ENCODE measurements at places on chromosomes 1 and 21.

- no peak for DNase-seq
These were observed 108.0 kb downstream of the LBR start for GRCh38 chr1:225319871-225320270.

DNA sequence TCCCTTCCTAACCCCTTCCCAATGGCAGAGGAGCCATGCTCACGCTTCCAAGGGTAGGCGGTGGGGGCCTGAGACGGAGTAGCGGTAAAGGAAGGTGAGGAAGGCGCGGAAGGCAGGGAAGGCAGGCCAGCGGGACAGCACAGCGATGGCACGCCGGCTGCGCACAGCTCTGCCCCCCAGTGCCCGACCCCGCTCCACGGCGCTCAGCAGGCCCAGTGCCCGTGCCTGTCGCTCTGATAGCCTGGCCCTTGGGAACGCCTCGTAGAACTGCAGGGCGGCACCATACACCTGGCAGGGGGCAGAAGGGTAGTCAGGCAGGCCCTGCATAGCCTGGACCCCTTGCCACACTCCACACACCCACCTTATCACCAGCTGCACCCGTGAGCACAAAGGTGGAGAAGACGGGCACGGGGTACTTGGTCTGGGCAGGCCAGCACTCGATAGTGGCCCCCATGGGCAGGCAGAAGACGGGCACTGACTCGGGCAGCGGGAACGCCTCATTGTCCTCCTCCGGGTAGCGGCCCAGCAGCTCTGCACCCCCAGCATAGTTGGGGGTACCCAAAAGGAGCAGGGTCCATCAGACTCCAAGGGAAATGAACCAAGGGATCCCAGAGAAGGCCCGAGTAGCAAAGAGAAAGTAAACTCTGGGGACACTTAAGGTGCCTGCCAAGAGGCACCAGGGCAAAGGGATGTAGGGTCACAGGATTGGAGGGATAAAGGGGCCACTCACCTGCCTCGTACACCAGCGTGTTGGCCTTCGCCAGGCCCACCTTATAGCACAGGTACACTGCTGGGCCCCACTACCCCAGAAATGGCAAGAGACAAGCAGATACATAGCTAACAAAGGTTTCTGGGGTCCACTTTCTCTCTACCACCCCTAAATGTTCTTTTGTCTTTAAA, 4.4 kb downstream of the DENND4B start:
- no peak for DNase-seq

DNA sequence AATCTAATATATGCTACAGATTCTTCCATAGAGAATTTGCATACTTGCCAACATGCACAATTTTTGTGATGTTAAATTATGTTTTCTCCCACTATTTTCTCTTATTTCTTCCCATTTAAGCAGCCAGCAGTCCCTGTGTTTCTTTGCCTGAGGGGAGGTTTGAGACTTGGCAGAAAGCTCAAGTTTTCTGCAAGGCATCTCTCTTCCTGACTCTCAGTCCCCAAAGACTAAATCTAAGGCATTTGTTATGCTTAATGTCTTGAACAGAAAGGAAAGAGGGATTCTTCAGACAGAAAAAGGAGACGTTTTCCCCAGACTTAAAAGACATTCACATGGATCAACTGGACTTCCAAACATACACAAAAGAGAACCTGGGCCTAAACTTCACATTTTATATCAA, 354.4 kb downstream of the RYR2 start:
- no peak for DNase-seq

GRCh38 chr1:229370601-229371021, 27.8 kb upstream of the CCSAP start:
- no peak for DNase-seq

DNA sequence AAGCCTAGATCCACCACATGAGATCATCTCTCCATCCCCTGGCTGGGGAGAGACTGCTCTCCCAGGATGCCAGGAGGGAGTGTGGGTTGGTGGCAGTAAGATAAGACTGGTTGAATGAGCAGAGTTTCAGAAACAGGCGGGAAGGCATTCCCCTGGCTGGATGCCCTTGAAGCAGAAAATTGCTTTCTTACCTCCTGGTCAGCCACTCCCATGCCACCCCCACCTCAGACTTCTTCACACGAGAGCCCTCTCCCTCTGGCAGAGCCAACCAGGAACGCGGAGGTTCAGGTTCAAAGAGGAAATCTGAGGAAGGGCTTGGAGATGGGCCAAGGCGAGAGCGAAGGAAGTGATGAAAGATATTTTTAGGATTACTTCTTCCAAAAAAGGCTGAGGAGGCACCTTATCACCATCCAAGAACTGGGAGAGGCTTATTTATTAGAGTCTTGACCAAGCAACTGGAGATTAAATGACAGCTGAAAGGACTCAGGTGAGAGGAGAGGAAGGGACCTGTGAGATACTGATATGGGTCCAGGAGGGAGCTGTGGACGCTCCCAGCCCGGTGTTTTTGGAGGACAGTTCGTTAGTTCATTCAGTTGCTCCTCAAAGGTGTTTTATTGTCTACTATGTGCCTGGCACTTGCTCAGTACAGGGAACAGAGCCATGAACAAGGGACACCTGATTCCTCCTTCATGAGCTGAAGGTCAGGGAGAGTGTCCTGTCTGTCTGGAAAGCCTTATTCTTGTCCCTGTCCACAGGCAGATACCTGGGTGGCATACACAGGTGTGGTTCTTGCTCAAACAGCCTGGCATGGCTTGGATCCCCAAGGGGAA, 18.9 kb upstream of the SLC26A9 start:
- DNase-seq: no peak

DNA sequence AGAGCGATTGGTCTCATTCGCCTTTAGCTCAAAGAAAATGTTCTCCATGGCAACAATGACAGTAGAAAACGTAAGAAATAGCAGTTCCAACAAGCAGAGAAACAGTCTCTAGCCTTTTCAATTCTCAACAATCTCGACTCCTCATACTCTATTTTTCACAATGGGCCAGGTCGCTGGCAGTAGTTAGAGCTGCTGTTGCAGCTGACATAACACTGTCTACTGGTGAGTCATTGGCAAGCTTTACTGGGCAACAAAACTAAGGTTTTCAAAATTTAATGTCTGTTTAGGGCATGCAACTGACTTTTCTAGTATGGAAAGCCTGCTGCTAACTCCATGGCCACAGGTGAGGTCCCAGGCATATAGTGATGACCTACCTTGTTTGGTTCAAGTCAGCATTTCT, 221.1 kb upstream of the KAZN start:
- no peak for DNase-seq

- DNase-seq: no peak
These were observed 4.9 kb downstream of the PLCH2 start for GRCh38 chr1:2480986-2481364.

DNA sequence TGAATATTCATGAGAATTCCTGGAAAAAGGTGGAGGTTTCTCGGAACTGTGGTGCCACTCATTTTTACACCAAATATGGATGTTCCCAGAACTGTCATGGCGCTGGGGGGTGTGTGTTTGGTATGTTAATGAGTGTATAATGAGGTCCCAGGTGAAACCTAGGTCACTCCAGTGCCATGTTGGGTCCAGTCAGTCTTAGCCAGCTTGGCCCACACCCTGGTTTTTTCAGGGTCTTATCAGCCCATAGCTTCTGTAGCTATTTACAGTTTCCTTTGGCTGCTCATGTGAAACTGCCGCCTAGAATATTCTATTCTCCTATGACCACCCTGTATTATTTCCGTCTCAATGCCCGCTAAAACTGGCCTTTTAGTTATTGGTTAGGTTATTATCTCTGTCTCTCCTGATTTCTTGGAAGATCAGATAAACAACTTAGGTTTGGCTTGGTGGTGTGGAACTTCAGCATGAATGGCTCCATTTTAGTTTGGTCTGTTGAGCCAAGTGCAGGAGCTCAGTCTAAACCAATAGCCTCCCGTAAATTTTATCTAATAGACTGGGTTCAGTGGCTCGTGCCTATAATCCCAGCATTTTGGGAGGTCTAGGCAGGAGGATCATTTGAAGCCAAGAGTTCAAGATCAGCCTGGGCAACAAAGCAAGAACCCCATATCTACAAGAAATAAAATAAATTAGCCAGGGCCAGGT, 42.1 kb upstream of the EDARADD start:
- no peak for DNase-seq

DNA sequence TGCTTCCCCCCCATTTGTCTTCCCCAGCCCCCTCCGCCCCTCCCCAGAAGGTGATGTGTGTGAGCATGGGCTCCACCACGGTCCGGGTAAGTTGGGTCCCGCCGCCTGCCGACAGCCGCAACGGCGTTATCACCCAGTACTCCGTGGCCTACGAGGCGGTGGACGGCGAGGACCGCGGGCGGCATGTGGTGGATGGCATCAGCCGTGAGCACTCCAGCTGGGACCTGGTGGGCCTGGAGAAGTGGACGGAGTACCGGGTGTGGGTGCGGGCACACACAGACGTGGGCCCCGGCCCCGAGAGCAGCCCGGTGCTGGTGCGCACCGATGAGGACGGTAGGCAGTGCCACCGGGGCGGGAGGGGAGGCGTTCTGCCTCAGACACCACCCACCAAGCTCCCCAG, 52.2 kb upstream of the KDM4A start:
- no peak for DNase-seq

GRCh38 chr1:179761296-179761695, 18.2 kb downstream of the FAM163A start:
- DNase-seq: no peak

DNA sequence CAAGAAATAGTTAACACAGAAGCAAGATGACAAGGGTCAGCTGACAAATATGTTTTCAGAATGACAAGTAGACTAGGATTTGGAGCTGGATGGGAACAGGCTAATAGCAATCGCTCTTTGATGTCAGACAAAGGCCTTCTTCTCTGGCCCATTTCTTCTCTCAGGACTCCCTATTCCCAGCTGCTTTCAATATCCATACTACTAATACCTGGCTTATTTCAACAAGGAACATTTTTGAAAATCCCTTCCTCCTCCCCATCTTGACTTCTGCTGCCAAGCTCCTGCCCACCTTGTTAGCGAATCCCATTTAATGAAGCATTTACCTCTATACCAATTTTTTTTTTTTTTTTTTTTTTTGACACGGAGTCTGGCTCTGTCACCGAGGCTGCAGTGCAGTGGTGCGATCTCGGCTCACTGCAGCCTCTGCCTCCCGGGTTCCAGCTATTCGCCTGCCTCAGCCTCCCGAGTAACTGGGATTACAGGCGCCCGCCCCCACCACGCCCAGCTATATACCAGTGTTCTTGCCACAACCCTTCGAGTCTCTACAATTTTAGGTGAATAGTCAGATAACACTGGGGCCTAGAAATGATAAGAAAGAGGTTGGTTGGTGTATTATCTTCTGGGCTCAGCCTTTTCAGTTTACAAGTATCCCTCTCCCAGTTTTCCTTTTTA, 68.4 kb downstream of the MACF1 start:
- no peak for DNase-seq

DNA sequence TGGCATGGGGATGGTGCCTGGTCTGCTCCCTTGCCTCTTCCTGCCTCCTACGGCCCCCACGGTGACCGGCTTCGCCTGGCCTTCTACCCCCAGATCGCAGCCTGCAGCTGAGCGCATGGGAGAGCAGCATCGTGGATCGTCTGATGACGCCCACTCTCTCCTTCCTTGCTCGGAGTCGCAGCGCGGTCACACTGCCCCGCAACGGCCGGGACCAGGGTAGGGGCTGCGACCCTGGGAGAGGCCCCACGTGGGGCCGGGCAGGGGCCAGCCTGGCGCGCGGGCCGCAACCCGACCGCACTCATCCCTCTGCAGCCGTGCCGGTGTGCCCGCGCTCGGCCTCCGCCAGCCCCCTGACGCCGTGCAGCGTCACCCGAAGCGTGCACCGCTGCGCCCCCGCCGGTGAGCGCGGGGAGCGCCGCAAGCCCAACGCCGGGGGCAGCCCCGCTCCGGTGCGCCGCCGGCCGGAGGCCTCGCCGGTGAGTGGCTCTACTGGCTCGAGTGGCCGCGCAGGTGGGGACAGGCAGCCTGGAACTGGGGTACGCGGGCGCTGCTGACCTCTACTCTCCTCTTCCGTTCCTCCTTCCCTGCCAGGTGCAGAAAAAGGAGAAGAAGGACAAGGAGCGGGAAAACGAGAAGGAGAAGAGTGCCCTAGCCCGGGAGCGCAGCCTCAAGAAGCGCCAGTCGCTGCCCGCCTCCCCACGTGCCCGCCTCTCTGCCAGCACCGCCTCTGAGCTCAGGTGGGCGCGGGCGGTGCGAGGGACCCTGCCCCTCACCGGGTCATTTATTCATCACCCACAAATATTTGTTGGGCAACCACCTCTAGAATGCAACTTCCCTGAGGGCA, 20.4 kb downstream of the MAP7D1 start:
- DNase-seq: no peak

GRCh38 chr1:8281843-8282509, 35.9 kb upstream of the SLC45A1 start:
- no peak for DNase-seq

All from stimulated activated CD8-positive, alpha-beta memory T cell treated with anti-CD3 and anti-CD28 coated beads, Interleukin-12 subunit alpha, Interleukin-12 subunit beta, amount 100 ng/mL, for 1 hour (primary cell).